ENCODE measurements at places on chromosomes 11 and 22.

DNA sequence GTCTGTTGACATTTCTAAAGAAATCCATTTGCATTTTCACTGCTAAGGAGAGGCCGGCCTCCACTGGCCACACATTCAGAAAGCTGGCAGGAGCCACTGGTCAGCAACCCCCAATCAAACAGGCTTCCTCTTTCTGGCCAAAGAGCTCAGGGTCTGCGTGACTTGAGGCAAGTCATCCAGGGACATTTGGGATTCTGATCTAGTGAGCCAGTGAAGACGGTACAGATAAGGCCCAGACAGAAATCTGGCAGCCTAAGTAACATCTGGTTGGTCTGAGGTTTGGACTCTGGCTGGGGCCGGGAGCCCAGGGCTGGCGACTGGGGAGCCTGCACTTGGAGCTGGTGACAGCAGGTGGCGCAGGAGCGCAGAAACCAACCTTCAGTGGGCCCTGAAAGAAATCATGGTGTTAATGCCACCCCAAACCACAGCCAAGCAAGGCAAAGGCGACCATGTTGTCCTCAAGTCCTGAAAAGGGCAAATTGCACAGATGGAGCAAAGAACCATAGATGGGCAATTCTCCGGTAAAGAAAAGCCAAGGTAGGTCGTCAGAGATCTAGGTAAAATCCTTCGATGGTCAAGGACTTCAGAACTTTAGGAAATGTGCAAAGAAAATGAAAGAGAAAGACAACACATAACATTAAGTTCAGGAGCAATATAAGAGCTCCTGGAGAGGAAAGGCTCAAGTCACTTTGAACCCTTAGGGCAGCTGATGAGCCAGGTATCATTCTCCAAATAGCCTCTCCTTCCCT is 99.4 kb upstream of the BLID start:
- DNase-seq = no peak

DNA sequence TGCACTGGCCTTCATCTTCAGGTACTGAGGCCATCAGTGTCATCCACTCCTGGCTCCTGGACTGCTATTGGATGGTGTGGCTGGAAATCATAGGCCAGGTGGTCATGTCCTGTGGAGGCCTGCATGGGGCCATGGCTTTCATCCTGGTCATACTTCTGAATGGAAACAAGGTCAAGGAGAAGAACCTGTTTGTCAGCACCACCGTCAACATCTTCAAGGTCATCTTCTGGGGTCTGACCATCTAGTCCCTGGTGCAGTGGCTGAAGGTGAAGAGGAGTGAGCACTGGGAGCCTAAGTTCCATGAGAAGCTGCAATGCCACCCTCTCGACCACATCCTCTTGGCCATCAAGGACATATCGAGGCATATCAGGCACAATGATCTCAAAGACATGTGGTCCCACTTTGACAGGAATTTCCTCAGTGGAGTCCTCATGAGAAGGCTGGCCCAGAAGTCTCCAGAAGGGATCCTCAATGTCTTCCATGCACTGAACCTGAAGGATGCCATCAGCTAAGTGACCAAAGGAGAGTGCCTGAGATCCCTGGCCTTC is 120.0 kb upstream of the SERPIND1 start:
- no peak for DNase-seq

GRCh38 chr11:84136926-84137325 is 850.8 kb upstream of the CCDC90B start:
- no peak for DNase-seq

DNA sequence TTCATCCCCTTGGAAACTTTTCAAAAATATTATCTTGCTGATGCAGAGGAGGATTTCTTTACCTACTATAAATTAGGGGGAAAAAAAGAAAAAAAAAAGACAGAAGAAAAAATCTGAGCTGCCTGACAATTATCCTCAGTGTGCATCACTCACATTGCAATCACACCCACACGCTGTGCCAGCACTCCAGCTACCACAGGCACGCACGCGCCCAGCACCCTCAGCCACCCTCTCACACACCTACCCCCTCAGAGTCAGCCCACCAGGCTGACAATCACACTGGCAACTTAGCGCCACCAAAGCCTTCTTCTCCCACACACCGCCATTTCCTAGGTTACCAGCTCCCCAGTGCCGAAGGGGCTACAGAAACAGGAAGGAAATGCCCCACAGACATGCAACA is 236.1 kb downstream of the KCNA4 start:
- DNase-seq = no peak

DNA sequence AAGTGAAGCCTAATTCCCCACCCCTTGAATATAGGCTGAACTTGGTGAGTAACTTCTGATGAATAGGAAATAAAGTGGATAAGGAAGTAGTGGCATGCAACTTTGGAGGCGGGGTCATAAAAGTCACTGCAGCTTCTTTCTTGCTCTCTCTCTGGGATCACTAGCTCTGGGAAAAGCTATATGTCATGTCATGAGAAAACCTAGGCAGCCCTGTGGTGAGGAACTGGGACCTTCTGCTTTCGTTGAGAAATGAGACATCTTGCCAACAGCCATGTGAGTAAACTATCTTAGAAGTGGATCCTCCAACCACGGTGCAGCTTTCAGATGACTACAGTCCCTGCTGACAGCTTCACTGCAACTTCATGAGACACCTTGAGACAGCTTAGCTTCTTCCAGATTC is 15.7 kb downstream of the ZNF214 start:
- no peak for DNase-seq

- DNase-seq = no peak
These were observed 454.4 kb downstream of the BRD1 start for GRCh38 chr22:49373289-49373666.

GRCh38 chr11:3904228-3904627 is 48.8 kb downstream of the STIM1 start:
- no peak for DNase-seq

- DNase-seq = no peak
These were observed 12.1 kb upstream of the SIDT2 start for GRCh38 chr11:117166491-117166890.

All from stimulated activated CD4-positive, alpha-beta T cell treated with anti-CD3 and anti-CD28 coated beads, Interleukin-1b, Interleukin-23, amount 100 ng/mL, for 1 hour (primary cell).